ENCODE measurements at places on chromosomes 3 and 15.

DNA sequence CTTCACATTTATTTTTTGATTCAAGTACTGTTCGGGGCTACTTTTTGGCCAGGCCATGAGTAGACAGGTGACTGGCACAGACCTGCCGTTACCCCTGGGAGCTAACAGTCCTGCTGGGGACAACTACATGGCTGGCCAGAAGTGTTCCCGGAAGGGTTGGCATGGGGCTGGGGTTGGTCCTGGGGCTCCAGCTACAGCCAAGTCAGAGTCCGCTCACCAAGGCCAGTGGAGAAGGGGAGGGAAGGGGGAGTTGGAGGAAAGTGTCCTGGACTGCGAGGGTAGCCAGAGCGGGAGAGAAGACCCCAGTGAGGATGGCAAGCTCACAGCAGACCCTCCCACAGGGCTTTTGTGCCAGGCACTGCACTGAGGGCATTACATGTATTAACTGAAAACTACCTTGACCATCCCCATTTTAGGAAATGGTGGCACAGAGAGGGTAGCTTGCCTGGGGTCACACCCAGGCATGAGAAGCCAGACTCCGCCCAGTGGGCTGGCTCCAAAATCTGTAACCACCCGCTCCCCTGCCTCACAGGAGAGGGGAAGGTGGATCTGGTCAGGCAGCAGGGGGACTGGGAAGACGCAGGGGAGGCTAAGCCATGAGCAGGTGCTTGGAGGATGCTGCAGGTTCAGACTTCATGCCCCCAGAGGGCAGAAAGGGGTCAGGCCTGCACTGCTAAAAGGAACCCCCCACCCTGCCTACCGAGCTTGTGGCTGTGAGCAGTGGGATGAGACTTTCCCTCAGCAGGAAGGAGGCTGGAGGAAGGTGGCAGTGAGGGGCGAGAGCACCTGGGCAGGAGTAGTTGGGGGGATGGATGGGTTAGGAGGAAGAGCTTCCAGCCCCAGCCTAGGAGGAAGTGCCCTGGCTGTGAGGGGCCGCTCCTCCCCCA, 38.3 kb upstream of the ESYT3 start:
- no peak for DNase-seq

- no peak for DNase-seq
These were observed 468.8 kb upstream of the SUCLG2 start for GRCh38 chr3:68123231-68123630.

DNA sequence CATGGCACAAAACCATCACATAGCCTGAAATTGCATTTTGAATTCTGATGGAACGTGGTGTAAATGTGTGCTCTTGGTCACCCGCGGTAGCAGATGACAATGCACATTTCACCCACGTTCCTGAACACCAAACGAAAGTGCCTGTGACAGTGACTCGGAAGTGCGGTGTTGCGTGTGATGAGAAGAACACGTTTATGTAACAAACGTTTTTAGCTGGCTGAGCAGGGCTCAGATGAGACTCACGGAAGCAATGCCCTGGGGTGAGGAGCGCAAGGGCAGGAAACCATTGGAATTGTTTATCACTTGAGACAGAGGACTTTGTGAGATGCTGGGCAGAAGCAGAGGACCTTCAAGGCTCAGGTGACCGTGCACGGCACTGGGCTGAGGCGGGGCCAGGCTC, 449.2 kb upstream of the CFAP20DC start:
- no peak for DNase-seq

- no peak for DNase-seq
These were observed 57.6 kb upstream of the BBX start for GRCh38 chr3:107465064-107465631.

GRCh38 chr3:170344971-170345370, 12.5 kb upstream of the SKIL start:
- no peak for DNase-seq

DNA sequence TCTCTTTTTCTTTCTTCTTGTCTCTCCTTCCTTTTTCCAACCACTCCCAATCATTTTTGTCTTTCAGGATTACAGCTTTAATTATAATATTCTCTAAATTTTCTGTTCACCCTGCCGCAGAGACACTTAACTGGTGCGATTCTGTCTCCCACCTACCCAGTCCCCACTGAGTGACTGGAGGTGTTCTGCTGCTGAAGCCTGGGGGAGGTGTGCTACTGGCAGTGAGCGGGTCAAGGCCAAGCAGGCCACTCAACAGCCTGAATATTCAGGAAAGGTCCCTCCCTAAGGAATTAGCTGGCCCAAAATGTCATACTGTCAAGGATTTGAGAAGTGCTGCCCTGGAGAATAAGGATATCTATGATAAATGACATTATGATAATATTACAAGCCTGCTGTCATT, 126.5 kb downstream of the GABRG3 start:
- DNase-seq, result no peak

- peak; percentile 54 for DNase-seq
These were observed 66.9 kb downstream of the RNF13 start for GRCh38 chr3:149879872-149880271.

- DNase-seq, result no peak
These were observed 4.2 kb downstream of the SLC4A7 start for GRCh38 chr3:27479806-27480543.

GRCh38 chr15:63803106-63803886, 30.5 kb downstream of the HERC1 start:
- DNase-seq, result no peak

- no peak for DNase-seq
These were observed 404.6 kb upstream of the C2CD4B start for GRCh38 chr15:62569460-62570404.
